ENCODE measurements at places on chromosomes 12 and 14.

DNA sequence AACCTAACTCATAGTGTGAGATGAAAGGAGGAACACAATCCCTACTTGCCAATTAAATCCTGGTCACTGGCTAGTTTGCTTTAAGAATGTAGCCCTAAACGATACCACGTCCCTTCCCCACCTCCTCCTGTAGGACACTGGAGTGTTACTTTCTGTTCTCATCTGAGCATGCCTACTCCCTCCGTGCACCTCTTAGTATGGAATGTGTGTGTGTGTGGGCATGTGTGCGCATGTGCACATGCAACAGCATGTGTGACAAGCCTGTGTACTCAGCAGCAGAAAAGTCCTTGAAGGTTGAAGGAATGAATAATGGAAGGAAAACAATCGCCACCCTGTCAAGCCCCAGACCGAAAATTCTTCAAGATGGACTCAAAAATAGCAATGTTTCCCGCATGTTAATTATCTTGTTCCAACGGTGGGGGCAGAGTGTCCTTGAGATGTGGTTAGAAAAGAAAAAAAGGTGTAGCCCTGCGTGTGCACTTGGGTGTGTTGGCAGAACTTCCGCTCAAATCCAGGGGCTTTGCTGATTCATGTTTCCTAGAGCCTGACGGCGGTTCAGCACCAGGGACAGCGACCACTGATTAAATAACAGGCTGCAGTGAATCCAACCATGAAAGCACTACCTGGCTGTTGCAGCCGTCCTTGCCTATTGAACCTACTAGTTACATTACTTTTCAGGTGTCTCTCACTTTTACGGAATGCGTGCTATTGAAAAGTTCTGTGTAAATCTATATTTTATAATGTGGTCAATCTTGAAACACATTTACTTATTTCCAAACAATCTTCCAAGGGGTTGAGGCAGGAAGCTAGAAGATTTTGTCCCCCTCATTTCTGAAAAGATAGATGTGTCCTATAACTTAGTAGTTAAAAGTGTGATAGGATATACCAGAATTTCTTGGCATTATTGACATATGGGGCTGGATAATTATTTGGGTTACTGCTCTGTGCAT lies 79.8 kb downstream of the SRRM4 start:
- peak; percentile 4 for DNase-seq

DNA sequence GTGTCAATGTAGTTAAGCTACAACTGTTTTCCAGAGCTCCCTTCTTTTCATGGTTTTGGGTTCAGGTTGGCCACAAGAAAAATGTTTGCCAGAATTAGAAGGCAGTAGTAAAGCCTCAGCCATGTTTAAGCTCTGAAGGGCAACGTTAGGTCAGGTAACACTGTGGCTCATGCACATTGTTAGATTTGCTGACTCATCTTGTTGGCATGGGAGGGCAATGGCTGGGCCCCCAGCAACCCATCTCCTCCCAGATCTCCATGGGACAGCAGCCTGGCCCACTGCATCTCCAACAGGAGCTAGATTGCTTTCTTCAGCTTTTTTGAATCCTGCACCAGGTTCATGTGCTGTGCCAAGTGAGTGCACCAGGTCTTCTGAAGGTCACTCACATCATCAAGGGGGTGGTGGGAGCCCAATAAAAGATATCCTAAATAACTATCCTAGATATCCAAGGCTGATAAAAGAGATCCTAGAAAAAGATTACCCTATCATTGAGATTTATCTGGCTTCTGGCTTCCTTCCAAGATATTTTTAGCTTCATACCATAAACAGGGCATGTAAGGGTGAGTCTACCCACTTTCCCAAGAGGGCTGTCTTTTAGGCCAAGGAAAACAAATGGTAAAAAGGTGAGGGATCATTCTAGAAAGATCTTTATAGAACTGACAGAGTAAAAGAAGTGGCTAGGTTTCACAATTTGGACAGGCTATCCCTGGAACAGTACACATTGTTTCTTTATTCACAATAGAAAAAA lies 28.9 kb downstream of the PTGER2 start:
- no peak for DNase-seq

DNA sequence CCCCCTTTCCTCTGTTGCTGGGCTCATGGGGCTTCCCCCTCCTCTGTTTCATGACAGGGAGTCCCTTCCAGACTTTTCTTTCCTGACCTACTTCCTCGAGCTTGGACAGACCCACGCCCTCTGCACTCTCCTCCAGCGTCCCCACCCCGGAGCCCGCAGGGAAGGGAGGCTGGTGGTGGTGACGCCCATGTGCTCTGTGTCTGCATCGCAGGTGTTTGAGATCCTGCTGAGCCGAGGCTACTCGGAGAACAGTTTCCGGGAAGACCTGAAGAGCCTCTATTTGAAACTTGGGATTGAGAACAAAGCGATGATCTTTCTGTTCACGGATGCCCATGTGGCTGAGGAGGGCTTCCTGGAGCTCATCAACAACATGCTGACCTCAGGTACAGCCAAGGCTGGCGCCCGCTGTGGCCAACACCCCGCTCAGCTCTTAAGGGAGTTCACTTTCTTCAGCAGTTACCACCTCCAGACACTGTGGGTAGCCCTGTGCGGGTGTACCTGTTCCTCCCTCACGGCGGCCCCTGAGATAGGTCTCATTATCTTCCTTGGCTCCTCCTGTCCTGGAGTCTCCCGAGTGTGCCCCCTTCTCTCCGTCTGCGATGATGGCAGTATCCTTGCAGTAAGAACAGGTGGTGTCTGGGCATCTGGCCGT lies 85.6 kb downstream of the CCDC92 start:
- DNase-seq, result no peak

DNA sequence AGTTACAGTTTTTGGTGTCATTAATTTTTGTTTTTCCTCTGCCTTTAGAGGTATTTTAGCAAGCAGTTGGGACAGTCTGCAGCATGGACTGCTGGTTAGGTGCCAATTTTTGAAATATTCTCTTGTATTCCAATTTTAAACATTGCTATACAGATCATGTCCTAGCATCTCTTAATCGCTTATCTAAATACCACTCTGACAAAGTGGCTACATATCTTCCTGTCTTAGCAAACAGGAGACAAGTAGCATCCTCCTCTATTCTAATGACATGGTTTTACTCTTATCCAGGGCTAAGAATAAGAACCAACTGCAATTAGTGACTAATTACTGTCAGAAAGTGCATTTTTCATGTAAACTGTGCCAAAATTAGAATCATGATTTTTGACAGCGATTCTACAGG lies 117.8 kb upstream of the ATP2B1 start:
- no peak for DNase-seq

DNA sequence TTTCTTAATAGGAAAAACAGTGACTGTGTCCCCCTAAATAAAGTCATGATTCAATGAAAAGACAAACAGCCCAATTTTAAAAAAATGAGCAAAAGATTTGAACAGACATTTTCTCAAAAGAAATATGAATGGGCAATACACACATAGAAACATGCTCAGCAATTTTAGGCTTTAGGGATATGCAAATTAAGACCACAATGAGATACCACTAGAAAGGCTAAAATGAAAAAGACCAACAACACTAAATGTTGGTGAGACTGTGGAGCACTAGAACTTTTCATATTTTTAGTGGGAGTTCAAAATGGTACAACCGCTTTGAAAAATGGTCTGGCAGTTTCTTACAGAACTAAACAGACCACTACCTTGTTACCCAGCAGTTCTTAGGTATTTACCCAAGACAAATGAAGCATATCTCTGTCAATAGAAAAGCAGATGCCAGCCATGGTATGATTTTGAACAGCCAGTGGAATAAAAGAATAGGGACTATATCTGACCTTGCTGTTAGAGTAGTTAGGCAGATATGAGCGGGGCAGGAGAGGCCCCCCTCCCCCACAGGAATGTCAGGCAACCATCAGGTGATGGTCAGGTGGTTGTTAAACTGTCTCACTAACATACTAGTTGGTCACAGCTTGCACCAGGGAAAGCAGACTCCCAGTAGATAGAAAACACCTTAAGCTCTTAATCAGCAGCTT lies 108.8 kb downstream of the PRKCH start:
- DNase-seq, result no peak

DNA sequence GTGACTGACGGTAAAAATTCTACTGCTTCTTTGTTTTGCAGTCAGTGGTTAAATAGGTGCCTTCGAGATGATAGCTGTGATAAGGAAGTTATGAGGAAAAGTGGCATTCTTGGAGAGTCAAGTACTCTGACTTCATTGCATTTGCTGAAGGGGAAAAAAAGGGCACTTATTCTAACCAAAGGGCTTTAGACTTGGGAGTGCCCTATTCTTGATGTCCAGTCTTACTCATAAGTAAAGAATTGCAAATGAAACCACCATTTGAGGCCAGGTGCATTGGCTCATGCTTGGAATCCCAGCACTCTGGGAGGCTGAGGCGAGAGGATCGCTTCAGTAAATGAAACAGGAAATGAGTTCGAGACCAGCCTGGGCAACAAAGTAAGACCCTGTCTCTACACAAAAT lies 40.3 kb downstream of the BRAP start:
- no peak for DNase-seq

- no peak for DNase-seq
These were observed 114.2 kb downstream of the DHRS2 start for GRCh38 chr14:23750357-23750756.

DNA sequence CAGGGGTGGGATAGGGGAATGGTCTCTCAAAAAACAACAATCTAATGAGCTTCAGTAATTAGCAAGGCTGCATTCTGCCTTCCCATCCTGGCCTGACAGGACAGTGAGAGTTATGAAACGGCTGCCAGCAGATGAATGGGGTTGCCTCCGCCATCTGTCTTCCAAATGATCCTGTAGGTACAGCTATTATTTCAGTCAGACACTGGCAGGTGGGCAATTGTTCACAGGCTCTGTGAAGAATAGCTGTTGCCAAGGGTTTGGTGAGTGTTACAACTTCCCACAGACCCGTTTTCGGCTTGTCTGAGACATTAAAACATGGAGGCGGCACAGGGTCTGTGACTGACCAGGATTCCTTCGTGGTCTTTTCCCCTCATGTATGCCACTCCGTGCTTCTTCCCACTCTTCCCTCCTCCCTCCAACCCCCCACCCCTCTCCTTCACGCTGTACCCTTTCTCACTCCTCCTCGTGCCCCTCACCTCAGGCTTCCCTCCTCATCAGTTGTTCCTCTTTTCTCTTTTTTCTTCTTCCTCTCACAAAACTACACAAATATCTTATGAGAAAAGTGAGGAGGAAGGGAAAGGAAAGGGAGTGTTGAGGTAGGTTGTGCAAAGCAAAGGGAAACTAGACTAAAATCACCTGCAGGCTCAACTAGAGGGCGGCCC lies 160.8 kb upstream of the GZMB start:
- DNase-seq, result no peak

GRCh38 chr12:119145367-119145766 lies 33.4 kb upstream of the HSPB8 start:
- no peak for DNase-seq

- no peak for DNase-seq
These were observed 6.5 kb downstream of the HAL start for GRCh38 chr12:95989504-95990123.

DNA sequence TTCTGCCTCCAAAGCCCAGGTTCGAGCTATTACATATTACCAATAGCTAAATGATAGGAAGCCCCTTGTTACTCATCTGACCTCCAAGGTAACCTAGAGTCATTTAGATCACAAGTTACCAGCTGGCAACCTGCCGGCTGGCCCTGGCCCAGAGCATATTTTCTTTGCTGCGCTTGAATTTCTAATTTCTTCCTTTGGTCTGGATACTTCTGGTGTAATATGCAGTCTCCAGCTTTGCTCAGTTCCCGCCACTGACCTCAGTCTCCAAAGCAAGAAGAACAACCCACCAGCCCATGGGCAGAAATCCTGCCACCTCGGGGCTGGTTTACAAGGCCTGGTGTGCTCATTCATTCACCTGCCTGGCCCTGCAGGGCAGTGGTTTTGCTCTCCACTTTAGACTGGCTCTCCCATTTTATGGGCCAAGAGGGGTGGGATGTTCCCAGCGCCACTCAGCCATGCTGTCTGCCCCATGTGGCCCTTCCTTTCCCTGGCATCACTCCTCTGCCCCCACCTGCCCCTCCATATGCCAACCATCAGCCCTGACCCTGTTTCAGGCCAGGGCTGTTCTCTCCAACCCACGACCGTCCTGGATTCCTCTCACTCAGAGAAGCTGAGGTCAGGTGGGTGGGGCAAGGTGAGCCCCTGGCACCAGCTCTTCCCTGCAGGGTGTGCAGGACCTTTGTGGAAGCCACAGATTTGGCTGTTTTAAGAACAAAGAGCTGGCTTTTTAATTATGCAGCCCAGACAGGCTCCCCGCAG lies 76.0 kb downstream of the PRIMA1 start:
- DNase-seq, result no peak

- DNase-seq, result no peak
These were observed 34.6 kb downstream of the ATF7 start for GRCh38 chr12:53591301-53592206.

- no peak for DNase-seq
These were observed 2.3 kb downstream of the ERO1A start for GRCh38 chr14:52693036-52693435.

DNA sequence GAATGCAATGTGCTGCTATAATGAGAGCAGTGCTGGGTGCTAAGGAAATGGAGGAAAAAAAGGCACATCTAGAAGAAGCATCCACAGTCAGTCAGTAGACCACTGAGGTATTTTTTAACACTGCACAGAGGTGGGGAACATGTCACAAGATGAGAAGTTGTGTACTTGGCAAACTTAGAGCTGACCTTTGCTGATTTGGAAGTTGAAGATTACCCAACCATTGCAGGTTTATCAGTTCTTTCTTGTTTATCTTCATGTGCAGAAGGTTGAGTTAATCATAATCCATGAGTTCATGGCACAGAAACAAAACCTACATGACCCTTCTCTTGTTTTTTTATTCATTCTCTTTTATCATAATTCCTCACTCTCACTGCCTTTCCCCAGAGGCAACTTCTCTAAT lies 3.2 kb upstream of the PAH start:
- no peak for DNase-seq

- no peak for DNase-seq
These were observed 142.2 kb upstream of the RFLNA start for GRCh38 chr12:124152731-124153130.

GRCh38 chr14:23015618-23016017 lies 5.7 kb upstream of the C14orf93 start:
- DNase-seq, result no peak

DNA sequence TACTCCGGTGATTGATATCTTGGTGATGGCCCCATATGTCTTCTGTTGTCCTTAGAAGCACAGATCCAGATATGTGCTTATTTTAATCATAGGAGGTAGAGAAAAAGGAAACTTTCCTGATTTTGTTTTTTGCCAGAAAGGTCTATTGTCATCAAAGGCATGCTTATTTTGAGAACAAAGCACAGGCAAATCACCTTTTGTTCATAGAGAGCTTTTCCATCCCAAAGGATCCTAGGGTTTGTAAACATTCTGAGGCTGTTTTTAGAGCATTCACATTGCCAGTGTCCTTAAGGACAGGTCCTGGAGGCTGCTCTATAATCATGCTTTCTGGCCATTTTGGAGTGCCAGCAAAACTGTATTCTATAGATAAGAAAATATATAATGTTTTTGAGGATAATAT lies 148.5 kb upstream of the SEL1L start:
- no peak for DNase-seq

DNA sequence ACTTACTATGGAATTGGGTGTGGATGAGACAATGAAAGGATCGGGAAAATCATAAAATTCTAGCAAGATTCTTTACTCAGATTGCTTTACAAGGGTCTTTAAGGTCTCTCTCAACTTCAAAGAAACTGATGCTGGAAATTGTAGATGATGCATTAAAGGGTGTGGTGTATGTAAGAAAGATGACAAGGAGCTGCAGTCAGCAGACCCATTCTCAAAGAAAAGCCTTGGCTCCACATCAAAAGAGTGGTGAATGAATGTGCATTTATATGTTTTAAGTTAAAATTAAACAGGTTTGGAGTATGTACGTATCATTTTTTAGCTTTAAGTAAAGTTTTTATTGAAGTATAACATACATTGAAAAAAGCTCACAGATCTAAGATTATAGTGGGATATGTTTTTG lies 194.5 kb downstream of the C12orf75 start:
- no peak for DNase-seq
